ENCODE measurements at places on chromosomes 3 and 15.

GRCh38 chr3:115685097-115685496, 61.8 kb downstream of the GAP43 start:
- no peak for DNase-seq

- DNase-seq = no peak
Observed at GRCh38 chr15:71334873-71335272, 219.6 kb downstream of the THSD4 start.

GRCh38 chr3:53380306-53380705, 33.0 kb upstream of the DCP1A start:
- no peak for DNase-seq

DNA sequence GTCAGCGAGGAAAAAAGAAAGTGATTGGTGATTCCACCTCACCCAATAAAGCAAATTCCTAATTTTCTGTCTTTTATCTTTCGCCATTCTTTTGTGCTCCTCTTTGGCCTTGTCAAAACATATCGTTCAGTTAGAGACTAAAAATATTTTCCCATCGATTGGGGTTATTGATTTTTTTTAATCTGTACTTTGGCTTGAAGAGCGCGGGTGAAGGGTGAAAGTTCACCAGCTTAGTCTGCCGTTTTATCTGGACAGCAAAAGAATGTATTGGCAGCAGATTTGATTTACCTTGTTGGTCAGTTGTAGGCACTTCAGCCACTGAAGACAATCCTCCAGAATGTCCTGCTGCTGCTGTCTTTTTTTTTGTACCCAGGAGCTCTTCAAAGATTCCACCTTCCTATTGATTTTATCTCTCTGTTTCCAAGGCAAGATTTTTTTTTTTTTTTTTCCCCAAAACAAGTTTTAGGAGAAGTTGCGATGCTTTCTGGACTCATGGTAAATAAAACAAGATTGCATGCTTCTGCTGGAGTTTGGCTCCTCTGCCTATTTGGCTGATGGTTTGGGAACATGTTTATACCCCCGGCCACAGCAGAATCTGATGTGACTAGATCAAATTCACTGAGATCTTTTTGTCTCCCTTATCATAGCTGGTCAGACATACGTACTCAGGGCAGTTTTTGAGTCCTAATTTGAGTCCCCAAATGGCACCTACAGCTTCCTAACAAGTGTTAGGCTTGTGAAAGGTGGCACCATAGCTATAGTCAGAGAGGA, 269.3 kb upstream of the ONECUT1 start:
- no peak for DNase-seq

DNA sequence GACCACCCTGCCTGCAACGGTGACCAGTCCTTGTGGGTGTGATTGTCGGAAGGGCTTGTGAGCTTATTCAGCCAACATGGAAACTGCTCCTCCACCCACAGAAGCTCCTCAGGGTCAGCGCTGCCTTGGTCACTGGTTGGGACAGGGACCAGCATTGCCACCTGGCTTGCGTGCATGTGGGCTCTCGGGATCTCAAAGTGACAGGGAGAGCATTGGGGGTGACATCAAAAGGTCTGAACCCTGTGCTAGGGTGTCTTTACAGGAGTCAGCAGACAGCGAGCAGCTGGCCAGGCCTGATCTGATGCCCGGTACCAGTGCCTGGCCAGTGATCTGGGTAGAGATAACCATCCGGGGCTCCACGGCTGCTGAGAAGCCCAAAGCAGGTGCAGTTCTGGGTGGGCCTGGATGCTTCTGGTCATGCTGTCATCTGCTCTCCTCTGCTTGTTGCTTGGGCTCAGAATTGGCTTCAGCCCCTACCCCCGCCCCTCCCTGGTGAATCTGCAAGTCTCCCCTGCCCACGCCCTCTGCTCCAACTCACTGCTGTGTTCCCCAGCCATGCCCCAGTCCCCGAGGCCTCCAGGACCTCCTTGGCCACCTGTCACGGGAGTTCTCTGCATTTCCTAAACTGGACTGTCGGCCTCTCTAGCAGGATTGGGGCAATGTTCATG, 134.8 kb downstream of the NSMCE3 start:
- no peak for DNase-seq
